Spleen (tissue), 13 donors: ENCODE measurements at places on chromosomes 2 and 18. TPM values are rescaled to one million over a fixed set of nuclear protein-coding genes. Genes with fewer than 3 reads are reported as not detected.
A peak's percentile ranks its signal among the peaks of the same experiment; 100 is the strongest.

Gene IL1A
- 0.22 TPM for total RNA-seq

Gene TRIB2
- total RNA-seq = 148 TPM

Gene KIF5C
- 6.8 TPM for total RNA-seq

Gene CCDC178
- 4.7 TPM for total RNA-seq

Gene ATP8B1
- 17.7 TPM for total RNA-seq

GRCh38 chr2:29894822-29895614 lies 26.4 kb downstream of the ALK start:
- H3K36me3 ChIP-seq = no peaks in the 10 kb centered on the region
- H3K27ac ChIP-seq = no peak overlapping the region
- H3K27me3 ChIP-seq = no peaks in the 10 kb centered on the region
- H3K4me3 ChIP-seq = no peak overlapping the region

- H3K36me3 ChIP-seq = no peaks in the 10 kb centered on the region
- no peak overlapping the region for H3K4me3 ChIP-seq
- no peaks in the 10 kb centered on the region for H3K4me1 ChIP-seq
- H3K27ac ChIP-seq = no peak overlapping the region
- H3K27me3 ChIP-seq = no peaks in the 10 kb centered on the region
- DNase-seq = peak; percentile 71
Measured at GRCh38 chr2:130286983-130287655, 55.6 kb upstream of the IMP4 start.

DNA sequence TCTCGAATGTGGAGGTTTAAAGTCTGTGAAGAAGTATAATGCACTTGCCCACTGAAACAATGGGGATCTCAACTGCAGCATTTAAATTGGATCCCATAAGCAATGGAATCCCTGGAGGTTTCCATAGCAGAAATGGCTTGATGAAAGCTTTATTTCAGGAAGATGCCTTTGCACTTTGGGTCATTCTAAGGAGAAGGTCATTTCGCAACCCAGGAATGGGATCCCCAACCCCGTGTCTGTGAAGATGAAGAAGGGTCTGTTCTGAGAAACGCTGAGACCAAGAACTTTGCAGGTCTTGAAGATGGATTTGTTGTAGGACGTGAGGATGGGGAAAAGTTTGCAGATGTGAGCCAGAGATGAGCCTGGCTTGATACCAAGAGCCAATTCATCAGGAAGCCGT lies 1.8 kb upstream of the KCNG3 start:
- peaks cover 6% of the 10 kb centered on the region for H3K4me1 ChIP-seq
- H3K36me3 ChIP-seq = no peaks in the 10 kb centered on the region
- H3K27me3 ChIP-seq = no peaks in the 10 kb centered on the region
- no peak overlapping the region for H3K27ac ChIP-seq
- no peak for DNase-seq
- no peak overlapping the region for H3K4me3 ChIP-seq

GRCh38 chr18:4599312-4599711 lies 144.2 kb upstream of the DLGAP1 start:
- no peaks in the 10 kb centered on the region for H3K36me3 ChIP-seq
- no peak overlapping the region for H3K27ac ChIP-seq
- H3K27me3 ChIP-seq = no peaks in the 10 kb centered on the region
- no peak for DNase-seq

GRCh38 chr18:32470460-32470713 lies 295 bp downstream of the GAREM1 start:
- peak overlapping the region; percentile 63 for H3K4me3 ChIP-seq
- DNase-seq = no peak
- H3K4me1 ChIP-seq = peaks cover 28% of the 10 kb centered on the region
- no peaks in the 10 kb centered on the region for H3K36me3 ChIP-seq

- H3K4me3 ChIP-seq = no peak overlapping the region
- H3K27ac ChIP-seq = no peak overlapping the region
- H3K36me3 ChIP-seq = no peaks in the 10 kb centered on the region
- DNase-seq = no peak
- peaks cover 5% of the 10 kb centered on the region for H3K4me1 ChIP-seq
- peaks cover 47% of the 10 kb centered on the region for H3K27me3 ChIP-seq
Measured at GRCh38 chr2:43634604-43635306, 2.3 kb upstream of the PLEKHH2 start.

DNA sequence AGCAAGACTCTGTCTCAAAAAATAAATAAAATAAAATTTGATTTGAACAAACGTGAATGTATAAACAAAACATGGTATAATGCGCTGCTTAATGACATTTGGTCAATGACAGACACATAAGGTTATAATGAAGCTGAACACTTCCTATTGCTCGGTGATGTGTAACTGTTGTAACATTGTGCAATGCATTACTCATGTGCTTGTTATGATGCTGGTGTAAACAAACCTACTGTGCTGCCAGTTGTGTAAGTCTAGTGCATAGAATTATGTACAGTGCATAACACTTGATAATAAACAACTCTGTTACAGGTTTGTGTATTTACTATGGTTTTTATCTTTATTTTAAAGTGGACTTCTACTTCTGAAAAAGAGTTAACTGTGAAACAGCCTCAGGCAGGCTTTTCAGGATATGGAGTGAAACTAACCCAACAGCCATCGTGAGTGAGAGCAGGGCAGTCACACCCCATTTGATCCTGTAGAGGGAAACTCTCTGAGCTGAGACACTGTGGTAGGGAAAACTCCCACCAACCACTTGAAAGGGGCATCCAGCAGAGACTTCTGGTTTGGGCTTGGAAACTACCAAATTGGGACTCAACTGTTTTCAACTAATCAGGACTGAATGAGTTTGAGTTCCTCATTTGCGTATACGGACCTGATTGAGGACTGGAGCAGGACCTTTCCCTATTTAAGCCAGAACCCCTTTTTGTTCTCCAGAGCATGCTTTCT lies 8.7 kb upstream of the RPRD1A start:
- H3K4me3 ChIP-seq = no peak overlapping the region
- peaks cover 5% of the 10 kb centered on the region for H3K27me3 ChIP-seq
- H3K27ac ChIP-seq = no peak overlapping the region
- H3K36me3 ChIP-seq = no peaks in the 10 kb centered on the region

GRCh38 chr2:142874293-142874814 lies 3.1 kb upstream of the KYNU start:
- no peaks in the 10 kb centered on the region for H3K36me3 ChIP-seq
- H3K4me1 ChIP-seq = peaks cover 49% of the 10 kb centered on the region
- H3K4me3 ChIP-seq = no peak overlapping the region
- DNase-seq = no peak

DNA sequence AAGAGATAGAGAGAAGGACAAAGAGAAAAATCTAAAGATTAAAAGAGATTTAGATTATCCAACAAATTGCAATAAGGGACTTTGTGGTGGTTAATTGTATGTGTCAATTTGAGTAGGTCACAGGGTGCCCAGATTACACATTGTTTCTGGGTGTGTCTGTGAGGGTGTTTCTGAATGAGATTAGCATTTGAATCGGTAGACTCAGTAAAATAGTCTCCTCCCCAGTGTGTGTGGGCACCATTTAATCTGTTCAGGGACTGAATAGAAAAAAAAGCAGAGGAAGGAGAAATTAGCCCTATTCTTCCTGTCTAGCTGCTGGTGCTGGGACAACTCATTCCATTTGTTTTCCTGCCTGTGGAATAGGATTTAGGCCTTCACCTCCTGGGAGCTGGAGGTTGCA lies 339.8 kb upstream of the EPHA4 start:
- no peak overlapping the region for H3K4me3 ChIP-seq
- no peaks in the 10 kb centered on the region for H3K36me3 ChIP-seq
- DNase-seq = no peak
- no peaks in the 10 kb centered on the region for H3K27me3 ChIP-seq
- no peaks in the 10 kb centered on the region for H3K4me1 ChIP-seq
- H3K27ac ChIP-seq = no peak overlapping the region

GRCh38 chr2:143974262-143974661 lies 545.7 kb downstream of the ZEB2 start:
- DNase-seq = no peak
- H3K4me1 ChIP-seq = no peaks in the 10 kb centered on the region
- H3K27ac ChIP-seq = no peak overlapping the region
